SHP77 (cell line): ENCODE measurements at places on chromosomes 12 and 14.

DNA sequence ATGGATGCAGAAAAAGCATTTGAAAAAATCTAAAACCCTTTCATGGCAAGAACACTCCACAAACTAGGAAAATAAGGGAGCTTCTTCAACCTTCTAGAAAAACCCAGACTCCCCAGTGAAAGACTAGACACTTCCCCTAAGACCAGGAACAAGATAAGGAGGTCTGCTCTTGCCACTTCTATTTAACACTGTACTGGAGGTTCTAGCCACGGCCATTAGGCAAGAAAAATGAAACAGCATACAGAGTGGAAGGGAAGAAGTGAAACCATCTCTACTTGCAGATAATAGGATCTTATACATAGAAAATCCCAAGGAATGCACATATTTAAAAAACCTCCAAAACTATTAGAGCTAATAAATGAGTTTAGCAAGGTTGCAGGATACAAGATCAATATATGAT, 42.3 kb downstream of the CHGA start:
- DNase-seq: no peak

DNA sequence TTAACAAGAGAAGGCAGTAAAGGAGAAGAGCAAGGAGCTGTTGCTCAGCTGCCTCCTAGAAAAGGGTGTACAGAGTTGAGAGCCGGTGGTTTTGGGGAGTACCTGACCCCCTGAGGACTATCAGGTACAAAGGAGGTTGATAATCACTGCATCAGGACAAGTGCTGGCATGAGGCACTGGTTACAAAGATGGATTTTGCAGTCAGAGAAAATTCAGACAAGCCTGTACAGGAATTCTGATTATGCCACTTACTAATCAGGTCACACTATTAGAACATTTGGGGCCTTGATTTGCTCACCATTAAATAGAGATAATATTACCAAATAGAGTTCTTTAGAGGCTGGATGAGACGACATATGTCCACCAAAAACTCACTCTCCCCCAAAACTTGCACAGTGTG, 450.9 kb upstream of the TMPO start:
- DNase-seq: no peak

DNA sequence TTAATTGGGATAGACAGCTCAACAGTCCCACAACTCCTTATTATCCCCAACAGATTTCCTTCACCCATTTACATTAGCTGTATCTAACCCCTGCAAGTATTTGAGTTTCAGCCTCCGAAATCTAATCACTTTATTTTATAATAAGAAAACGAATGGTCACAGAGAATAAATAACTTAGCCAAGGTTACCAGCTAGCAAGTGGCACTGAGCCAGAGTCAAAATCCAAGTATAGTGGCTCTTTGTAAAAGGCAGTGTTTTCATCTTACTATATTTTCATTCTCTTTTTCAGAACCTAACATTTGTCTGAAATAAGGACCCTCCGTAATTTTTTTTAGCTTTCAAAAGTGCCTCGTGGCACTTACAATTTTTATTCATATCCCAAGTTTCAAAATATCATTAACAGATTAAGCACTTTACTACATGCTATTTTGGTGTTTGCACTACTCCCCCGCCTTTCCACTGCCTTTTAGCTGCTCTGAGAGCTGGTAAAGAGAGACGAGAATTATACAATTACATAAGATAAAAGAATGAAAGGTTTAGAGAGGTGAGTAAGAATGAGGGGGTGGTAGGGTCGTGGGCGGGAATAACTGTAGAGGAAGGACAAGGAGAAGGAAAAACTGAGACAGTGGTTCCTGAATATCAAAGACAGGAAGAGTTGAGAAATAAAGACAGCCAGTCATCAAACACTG, 3.7 kb upstream of the USP15 start:
- DNase-seq: no peak

DNA sequence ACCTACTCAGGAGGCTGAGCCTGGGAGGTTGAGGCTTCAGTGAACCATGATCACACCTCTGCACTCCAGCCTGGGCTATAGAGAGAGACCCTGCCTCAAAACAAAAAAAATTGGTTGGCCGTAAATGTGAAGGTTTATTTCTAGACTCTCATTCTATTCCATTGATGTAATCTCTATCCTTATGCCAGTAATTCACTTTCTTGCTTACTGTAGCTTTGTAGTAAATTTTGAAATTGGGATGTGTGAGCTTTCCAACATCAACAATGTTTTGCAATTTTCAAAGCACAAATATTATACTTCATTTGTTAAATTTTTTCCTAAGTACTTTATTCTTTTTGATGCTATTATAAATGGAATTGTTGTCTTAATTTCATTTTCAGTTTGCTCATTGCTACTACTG, 24.6 kb downstream of the LIN52 start:
- no peak for DNase-seq

DNA sequence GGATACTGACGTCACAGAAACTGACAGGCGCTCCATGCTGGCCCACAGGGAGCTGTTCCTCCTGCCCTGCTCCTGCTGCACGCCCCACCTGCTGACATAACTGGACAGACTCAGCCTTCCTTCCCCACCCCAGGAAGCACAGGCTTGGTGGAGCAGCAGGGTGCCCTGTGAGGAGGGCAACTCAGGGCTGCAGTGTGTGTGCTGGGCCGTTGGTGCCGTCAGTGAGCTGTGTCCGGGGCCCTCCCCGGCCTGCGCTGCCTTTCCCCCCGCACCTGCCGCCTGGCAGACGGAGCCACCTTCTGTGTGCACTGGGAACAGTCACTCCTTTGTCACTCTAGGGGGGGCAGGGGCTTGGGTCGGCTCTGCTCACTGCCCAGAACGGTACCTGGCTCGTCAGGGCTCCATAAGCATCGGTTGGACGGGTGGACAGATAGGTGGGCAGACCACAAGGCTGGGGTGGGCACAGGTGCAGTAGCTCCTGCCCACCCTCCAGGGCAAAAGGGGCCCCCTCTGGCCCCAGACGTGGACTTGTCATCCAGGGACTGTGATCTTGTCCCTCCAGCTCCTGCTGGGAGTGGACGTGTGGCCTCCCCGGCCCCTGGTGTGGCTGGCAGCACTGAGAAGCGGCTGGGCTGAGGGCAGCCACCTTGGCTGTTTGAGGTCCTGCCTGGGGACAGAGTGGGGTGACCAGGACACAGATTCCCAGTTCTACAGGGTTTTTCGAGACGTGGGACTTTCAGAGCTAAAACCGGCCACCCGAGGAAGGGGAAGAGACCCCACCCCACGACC, 32.8 kb downstream of the FBRSL1 start:
- no peak for DNase-seq

DNA sequence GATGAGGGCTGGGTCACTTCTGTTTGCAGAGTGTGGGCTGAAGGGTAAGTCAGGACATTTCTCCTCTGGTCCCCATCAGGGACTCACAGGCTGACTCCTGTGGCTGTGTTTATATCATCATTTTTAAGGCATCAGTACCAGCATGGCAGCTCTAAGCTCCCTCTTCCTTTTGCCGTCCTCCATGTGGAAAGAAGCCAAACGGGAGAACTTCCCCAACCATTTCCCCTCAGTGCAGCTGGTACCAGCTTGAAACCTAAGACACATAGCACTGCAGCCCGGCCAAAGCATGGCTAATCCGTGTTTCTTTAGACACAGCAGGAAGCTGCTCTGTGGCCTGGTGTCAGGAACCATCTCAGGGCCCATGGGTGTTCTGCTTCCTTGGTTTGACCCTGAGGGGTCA, 31.9 kb upstream of the ATP2A2 start:
- no peak for DNase-seq

DNA sequence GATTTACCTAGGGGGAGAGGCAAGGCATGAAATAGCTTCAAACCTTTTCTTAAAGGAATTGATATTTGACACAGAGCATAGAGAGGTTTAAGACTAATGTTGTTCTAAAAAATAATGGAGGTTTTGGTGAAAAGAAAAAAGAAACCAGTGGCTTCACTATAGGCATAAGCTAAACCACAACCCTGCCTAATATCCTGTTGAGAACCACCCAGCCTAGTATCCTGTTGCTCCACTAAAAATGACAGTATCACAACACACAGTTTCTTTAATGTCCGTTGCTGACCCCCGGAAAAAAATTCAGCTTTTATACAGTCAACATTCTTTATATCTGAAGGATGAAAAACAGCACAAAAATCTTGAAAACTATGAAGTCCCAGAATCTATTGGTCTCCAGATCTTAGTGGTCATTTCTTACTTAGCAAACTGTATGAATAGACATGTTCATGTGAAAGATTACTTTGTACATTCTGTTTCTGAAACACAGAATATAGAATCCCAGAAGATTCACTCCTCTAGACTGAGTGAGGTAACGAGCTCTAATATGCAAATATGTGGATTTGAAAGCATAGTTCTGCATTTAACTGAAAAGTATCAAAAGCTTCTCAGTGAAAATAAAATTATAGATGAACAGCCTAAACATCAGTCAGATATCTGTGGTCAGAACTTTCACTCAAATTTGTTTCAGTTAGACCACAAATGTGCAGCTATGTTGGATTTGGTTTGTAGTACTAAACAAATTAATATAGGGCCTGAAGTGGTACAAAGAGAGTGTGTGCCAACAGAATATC, 40.5 kb downstream of the GALC start:
- DNase-seq: no peak

- DNase-seq: no peak
Measured at GRCh38 chr12:20604408-20605067, 90.6 kb upstream of the SLCO1C1 start.

GRCh38 chr12:103933237-103933636, 3.0 kb downstream of the HSP90B1 start:
- DNase-seq: no peak

DNA sequence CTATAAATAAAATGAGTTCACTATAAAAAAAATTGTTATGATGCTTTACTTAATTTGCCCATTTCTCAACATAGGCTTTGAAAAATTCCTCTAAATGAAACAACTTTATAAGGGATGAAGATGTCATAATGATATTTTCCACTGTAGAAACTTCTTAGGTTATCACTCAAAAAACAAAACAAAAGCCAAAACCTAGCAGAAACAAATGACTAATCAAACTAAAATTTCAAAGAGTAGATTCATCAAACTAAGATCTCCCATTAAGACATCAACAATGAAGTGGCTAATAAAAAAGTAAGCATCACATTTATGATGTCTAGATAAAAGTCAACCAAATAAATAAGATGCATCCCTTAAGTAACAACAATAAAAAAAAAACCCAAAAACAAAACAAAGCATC, 36.9 kb upstream of the TTC7B start:
- no peak for DNase-seq

- DNase-seq: no peak
Measured at GRCh38 chr12:45260104-45260815, 44.4 kb downstream of the ANO6 start.

DNA sequence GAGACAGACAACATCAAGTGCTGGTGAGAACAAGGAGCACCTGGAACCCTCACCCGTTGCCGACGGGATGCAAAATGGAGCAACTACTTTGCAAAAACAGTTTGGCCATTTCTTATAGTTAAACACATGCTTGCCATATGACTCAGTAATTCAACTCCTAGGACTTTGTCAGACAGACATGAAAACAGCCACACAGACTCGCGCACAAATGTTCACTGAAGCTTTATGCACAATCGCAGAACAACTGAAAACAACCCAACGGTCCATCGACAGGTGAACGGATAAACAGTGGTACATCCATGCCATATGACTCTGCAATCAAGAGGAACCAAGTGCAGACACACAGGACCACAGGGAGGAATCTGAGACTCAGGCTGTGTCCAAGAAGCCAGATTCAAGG, 30.8 kb downstream of the NCOR2 start:
- no peak for DNase-seq

- no peak for DNase-seq
Measured at GRCh38 chr14:38964630-38965029, 138.4 kb downstream of the SEC23A start.

- DNase-seq: no peak
Measured at GRCh38 chr14:51784466-51784865, 75.9 kb upstream of the GNG2 start.

GRCh38 chr12:694734-695503, 31.7 kb upstream of the NINJ2 start:
- no peak for DNase-seq

DNA sequence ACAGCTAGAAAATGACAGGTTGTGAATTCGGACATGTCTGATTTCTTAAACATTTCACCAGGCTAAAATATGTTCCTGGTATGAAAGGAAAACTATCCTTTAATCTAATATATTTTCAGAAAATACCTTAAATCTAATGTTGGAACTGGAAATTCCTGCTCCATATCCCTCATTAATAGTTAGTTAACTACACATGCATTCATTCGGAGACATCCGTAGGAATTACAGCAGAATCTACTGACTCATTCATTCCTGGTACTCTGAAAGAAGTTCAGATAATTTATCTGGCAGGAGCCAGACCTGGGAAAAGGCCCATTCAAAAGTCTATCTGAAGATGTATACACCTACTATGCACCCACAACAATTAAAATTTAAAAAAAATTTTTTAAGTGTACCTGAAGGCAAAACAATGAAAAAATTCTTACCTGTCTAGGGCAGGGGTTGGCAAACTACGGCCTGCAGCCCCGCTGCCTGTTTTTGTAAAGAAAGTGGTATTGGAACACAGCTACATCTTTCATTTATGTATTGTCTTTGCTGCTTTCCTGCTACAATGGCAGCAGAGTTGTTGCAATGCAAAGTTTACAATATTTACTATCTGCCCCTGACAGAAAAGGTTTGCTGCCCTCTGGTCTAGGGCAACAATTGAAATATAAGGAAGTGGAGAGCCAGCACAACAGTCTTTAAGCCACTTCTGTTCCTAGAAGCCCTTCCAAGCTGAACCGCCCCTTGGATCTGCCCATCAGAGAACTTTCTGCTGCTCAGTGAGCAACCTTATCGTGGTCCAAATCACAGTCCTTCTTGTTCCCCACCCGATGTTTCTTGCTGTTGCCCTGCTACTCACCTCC, 17.9 kb upstream of the NFYB start:
- no peak for DNase-seq

DNA sequence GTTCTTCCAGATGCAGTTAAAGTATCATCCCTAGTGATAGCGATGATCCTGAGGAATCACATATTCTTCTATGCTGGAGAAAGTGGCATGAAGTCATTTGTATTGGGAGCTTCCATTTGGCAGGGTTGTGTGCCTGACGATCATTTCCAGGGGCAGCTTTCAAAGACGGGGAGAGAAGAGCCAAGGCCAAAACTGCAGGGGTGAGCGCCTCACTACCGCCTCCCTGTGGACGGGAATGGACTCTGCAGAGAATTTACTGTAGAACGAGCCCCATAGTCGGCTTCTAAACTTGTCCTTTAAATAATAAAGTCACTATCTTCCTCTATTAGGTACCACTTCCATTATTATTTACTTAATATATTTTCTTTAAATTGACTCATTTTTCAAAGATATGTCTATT, 555.9 kb upstream of the TMEM132C start:
- no peak for DNase-seq

DNA sequence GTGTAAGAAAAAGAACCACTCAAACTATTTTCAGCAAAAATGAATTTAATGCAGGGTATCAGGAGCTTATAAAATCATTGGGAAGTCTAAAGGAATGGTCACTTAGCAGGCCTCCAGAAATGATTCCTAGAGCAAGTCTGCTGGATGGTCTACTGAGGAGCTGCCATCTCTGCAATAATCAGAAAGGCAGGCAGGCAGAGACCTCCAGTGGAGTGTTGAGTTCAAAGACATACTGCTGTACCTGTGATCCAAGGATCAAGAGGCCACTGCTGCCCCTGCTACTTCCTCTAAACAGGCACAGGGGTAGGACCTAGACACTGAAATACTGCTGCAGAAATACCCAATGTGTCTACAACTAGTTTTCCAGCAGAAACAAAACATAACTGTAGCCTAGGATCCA, 14.5 kb upstream of the KICS2 start:
- no peak for DNase-seq
